Heart right ventricle (tissue), 16 donors: ENCODE measurements at places on chromosomes 5 and 9. TPM values are rescaled to one million over a fixed set of nuclear protein-coding genes. Genes with fewer than 3 reads are reported as not detected.

GRCh38 chr5:84045964-84046363 is 325.3 kb upstream of the HAPLN1 start:
- no peaks in the 10 kb centered on the region for H3K36me3 ChIP-seq
- DNase-seq, result no peak
- no peak overlapping the region for H3K27ac ChIP-seq
- H3K27me3 ChIP-seq, result no peaks in the 10 kb centered on the region
- no peaks in the 10 kb centered on the region for H3K4me1 ChIP-seq

- H3K4me1 ChIP-seq, result no peaks in the 10 kb centered on the region
- peaks cover 3% of the 10 kb centered on the region for H3K27me3 ChIP-seq
- H3K4me3 ChIP-seq, result no peak overlapping the region
- H3K36me3 ChIP-seq, result no peaks in the 10 kb centered on the region
- H3K27ac ChIP-seq, result no peak overlapping the region
These were observed 30.6 kb upstream of the ANKRD33B start for GRCh38 chr5:10533226-10533625.

- H3K27ac ChIP-seq, result no peak overlapping the region
- no peak for DNase-seq
- no peaks in the 10 kb centered on the region for H3K27me3 ChIP-seq
- no peak overlapping the region for H3K4me3 ChIP-seq
- no peaks in the 10 kb centered on the region for H3K36me3 ChIP-seq
- no peaks in the 10 kb centered on the region for H3K4me1 ChIP-seq
These were observed 388.0 kb upstream of the TUSC1 start for GRCh38 chr9:26066237-26066636.

- no peaks in the 10 kb centered on the region for H3K27me3 ChIP-seq
- H3K4me3 ChIP-seq, result no peak overlapping the region
- no peaks in the 10 kb centered on the region for H3K4me1 ChIP-seq
- no peak overlapping the region for H3K27ac ChIP-seq
- DNase-seq, result no peak
- no peaks in the 10 kb centered on the region for H3K36me3 ChIP-seq
These were observed 1727.2 kb downstream of the MAT2B start for GRCh38 chr5:165232509-165233028.

DNA sequence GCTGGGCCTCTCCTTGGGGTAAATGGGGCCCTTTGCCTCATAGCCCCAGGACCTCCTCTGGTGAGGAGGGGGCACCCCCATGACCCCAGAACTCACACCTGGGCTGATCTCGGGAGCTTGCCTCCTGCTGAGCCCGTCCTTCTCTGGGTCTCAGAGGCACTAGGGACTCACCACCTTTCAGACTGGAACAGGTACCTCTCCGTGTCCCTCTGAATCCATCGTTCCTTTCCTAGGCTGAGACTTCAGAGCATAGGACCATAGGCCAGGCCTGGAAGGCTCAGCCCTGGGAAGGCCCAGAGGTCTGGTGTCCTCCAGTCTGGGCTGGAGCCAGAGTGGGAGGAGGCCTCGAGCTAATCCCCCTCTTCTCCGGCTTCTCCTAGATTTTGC is 97.9 kb downstream of the CACNA1B start:
- no peaks in the 10 kb centered on the region for H3K36me3 ChIP-seq
- H3K4me1 ChIP-seq, result no peaks in the 10 kb centered on the region
- DNase-seq, result no peak
- no peaks in the 10 kb centered on the region for H3K27me3 ChIP-seq
- H3K4me3 ChIP-seq, result no peak overlapping the region
- no peak overlapping the region for H3K27ac ChIP-seq

DNA sequence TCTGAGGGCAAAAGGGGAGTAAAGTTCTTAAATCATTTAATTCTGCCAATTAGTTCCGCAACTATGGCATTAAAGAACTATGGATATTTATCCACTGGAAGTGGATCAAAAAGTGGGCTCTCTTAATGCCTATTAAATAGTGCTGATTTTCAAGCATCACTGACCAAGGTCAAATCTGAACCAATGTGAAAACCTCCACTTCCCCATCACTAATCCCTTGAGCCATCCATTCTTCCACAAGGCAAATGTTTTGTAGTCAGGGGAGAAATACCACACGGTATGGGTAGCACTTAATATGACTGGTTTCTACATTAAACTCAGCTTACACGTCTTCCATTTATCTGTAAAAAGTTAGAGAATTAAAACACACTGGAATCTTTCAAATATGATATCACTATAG is 57.6 kb downstream of the MLLT3 start:
- H3K27ac ChIP-seq, result no peak overlapping the region
- no peak overlapping the region for H3K4me3 ChIP-seq
- H3K36me3 ChIP-seq, result no peaks in the 10 kb centered on the region
- DNase-seq, result no peak
- H3K4me1 ChIP-seq, result peaks cover 8% of the 10 kb centered on the region
- H3K27me3 ChIP-seq, result no peaks in the 10 kb centered on the region

- no peak overlapping the region for H3K27ac ChIP-seq
- H3K4me1 ChIP-seq, result no peaks in the 10 kb centered on the region
- no peak for DNase-seq
- no peaks in the 10 kb centered on the region for H3K27me3 ChIP-seq
- H3K36me3 ChIP-seq, result no peaks in the 10 kb centered on the region
These were observed 36.6 kb downstream of the FRMD3 start for GRCh38 chr9:83501565-83501964.

- no peaks in the 10 kb centered on the region for H3K27me3 ChIP-seq
- DNase-seq, result no peak
- H3K36me3 ChIP-seq, result no peaks in the 10 kb centered on the region
- H3K4me1 ChIP-seq, result no peaks in the 10 kb centered on the region
- H3K4me3 ChIP-seq, result no peak overlapping the region
These were observed 112.2 kb upstream of the ZNF608 start for GRCh38 chr5:124858612-124859011.

GRCh38 chr9:118364266-118365106 is 660.3 kb downstream of the TLR4 start:
- H3K4me1 ChIP-seq, result no peaks in the 10 kb centered on the region
- no peak for DNase-seq
- no peak overlapping the region for H3K27ac ChIP-seq
- no peaks in the 10 kb centered on the region for H3K36me3 ChIP-seq

DNA sequence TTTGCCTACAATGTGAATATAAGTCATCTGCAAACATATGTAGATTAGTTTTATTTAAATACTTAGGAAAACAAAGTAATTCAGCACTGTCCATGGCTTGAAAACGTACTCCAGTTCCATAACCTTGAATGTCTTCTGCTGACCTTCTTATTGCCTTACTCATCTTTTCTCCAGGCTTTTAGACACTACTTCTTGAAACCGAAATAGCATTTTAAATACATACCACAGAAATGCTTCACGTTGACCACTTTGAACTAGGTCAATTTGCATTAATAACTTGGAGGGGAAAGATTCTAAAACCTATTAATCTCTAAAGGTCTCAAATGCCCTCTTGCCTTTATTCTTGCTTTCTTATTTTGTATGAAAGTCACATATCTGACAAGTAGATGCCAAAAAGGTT is 995.4 kb upstream of the ACO1 start:
- H3K4me1 ChIP-seq, result peaks cover under 1% of the 10 kb centered on the region
- no peak overlapping the region for H3K4me3 ChIP-seq
- no peak for DNase-seq
- no peak overlapping the region for H3K27ac ChIP-seq
- H3K36me3 ChIP-seq, result no peaks in the 10 kb centered on the region

TAL2 gene
- not detected for total RNA-seq

CCDC192 gene
- total RNA-seq, result not detected

HMGCS1 gene
- 33.0 TPM for total RNA-seq

ARHGEF39 gene
- 0.20 TPM for total RNA-seq
